ENCODE measurements at places on chromosomes 6 and 20. TPM values are rescaled to one million over a fixed set of nuclear protein-coding genes. Genes with fewer than 3 reads are reported as not detected.

SLC35F1 gene
- total RNA-seq = 23.1 TPM

GRCh38 chr20:63400486-63401210 is 39.5 kb upstream of the CHRNA4 start:
- DNase-seq = no peak

GRCh38 chr20:4519534-4519933 is 202.2 kb upstream of the PRND start:
- no peak for DNase-seq

- no peak for DNase-seq
These were observed 10.8 kb downstream of the TRIM26 start for GRCh38 chr6:30202366-30202765.

SPACA1 gene
- not detected for total RNA-seq

GRCh38 chr6:101818051-101818450 is 424.5 kb downstream of the GRIK2 start:
- no peak for DNase-seq

GRCh38 chr6:168827586-168827871 is 386.5 kb downstream of the SMOC2 start:
- DNase-seq = no peak

DNA sequence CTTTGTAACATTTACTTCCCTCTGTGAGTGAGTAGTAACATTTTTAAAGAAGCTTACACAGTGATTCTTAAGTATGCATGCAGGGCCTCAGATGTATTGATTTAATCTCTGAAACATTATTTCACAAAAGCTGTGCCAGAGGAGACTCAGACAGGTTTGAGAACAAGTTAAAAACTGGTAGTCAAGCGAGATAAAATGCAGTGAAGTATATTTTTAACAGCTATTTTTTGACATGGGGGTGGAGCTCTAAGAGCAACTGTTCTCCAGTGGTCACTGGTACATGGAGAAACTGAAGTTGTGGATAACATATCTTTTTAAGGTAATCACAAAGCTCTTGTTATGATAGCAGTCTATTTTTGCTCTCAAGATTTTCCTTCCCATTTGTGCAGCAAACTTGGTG is 20.4 kb downstream of the DSTN start:
- DNase-seq = peak; percentile 35

HUS1B gene
- 1.2 TPM for total RNA-seq

MYB gene
- 0.56 TPM for total RNA-seq

- no peak for DNase-seq
These were observed 125.0 kb downstream of the CBLN4 start for GRCh38 chr20:55880361-55880760.

DNA sequence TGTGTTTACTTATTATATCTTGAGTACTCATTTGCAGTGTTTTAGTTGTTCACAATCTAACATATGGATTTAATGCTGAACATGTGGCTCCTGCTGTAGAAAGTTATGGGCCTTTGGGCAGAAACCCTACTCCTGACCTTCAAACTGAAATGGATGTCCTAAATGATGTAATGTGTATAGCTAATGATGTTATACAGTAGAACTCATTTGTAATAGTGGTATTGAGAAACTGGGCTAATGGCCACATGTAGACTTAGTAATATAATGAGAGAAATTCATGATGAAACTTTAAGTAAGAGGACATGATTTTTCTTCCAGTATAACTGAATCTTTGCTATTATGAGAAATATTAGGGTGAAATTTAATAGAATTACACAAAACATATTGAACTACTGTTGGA is 121.3 kb upstream of the PTPRK start:
- DNase-seq = peak; percentile 36
